ENCODE measurements at places on chromosomes 5 and 9. TPM values are rescaled to one million over a fixed set of nuclear protein-coding genes. Genes with fewer than 3 reads are reported as not detected.

SH3RF2 gene
- total RNA-seq, result 0.45 TPM

TRAF1 gene
- 82.3 TPM for total RNA-seq

ZDHHC12 gene
- total RNA-seq, result 68.7 TPM

RRAGA gene
- 43.1 TPM for total RNA-seq

CTXN3 gene
- not detected for total RNA-seq

RIOK2 gene
- total RNA-seq, result 30.1 TPM

SHISAL2B gene
- not detected for total RNA-seq

ANKRD31 gene
- 0.16 TPM for total RNA-seq

TAF1L gene
- 0.05 TPM for total RNA-seq

THBS4 gene
- total RNA-seq, result 0.61 TPM

CSF1R gene
- total RNA-seq, result 0.14 TPM

IFNB1 gene
- total RNA-seq, result not detected

EIF4E1B gene
- not detected for total RNA-seq

PCDHGB3 gene
- total RNA-seq, result 0.59 TPM

SURF1 gene
- total RNA-seq, result 40.3 TPM

BARHL1 gene
- total RNA-seq, result not detected

SPATA31E1 gene
- total RNA-seq, result not detected

TNPO1 gene
- 89.4 TPM for total RNA-seq

FXN gene
- total RNA-seq, result 37.8 TPM

CSF2 gene
- total RNA-seq, result 54.1 TPM

CKMT2 gene
- total RNA-seq, result not detected

WDR38 gene
- not detected for total RNA-seq

CFAP77 gene
- total RNA-seq, result not detected

LCN10 gene
- total RNA-seq, result 0.34 TPM

TRIM52 gene
- 20.7 TPM for total RNA-seq

PAPPA gene
- total RNA-seq, result not detected

RANBP17 gene
- not detected for total RNA-seq

PPWD1 gene
- total RNA-seq, result 66.8 TPM

GCNT1 gene
- total RNA-seq, result 7.4 TPM

TNFSF8 gene
- total RNA-seq, result 48.5 TPM

RNF183 gene
- not detected for total RNA-seq

SMIM32 gene
- not detected for total RNA-seq

AKNA gene
- 291 TPM for total RNA-seq

GMCL2 gene
- total RNA-seq, result not detected

PCDHB13 gene
- not detected for total RNA-seq

CCDC183 gene
- total RNA-seq, result 0.55 TPM

FGF1 gene
- total RNA-seq, result not detected

ANXA1 gene
- total RNA-seq, result 200 TPM

GPX8 gene
- not detected for total RNA-seq

SV2C gene
- 0.02 TPM for total RNA-seq

ANXA2R gene
- total RNA-seq, result 26.2 TPM

ATOSB gene
- 14.4 TPM for total RNA-seq

PCDHGA5 gene
- total RNA-seq, result 0.55 TPM

COL23A1 gene
- 0.09 TPM for total RNA-seq

SLC36A3 gene
- not detected for total RNA-seq

PANK3 gene
- total RNA-seq, result 57.6 TPM

ROR2 gene
- 0.09 TPM for total RNA-seq

GPR21 gene
- total RNA-seq, result 0.91 TPM

NTRK2 gene
- total RNA-seq, result 0.34 TPM

SLC45A2 gene
- total RNA-seq, result 0.14 TPM

ORM1 gene
- not detected for total RNA-seq

NUTM2G gene
- total RNA-seq, result not detected

GAPT gene
- not detected for total RNA-seq

DMRT3 gene
- not detected for total RNA-seq

SCGB3A2 gene
- total RNA-seq, result not detected

NTNG2 gene
- total RNA-seq, result 5.2 TPM

PLPPR1 gene
- total RNA-seq, result not detected

All from T-helper 2 cell treated with Interferon-gamma antibody and Interleukin-4, amounts not matched to agents 100 ng/mL and 5 ng/mL, for 36 hours (primary cell).